ENCODE measurements at places on chromosomes 6 and 20.
A peak's percentile ranks its signal among the peaks of the same experiment; 100 is the strongest.

DNA sequence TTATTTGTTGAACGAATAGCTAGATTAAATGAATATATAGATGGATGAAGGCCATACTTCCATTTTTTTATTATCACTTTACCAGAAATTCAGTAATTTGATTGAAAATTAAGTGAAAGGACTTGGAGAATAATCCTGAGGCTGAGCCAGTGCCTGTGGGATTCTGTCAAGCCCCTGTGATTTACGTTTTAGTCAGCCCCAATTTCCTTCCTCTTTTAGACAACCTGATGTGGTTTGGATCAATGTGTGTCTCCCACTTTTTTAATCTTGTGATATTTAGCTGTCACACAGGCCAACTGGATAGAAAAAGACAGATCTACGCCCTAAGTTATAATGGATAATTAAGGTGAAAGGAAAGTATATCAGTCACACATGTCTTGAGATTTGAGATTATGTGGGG is 188.8 kb downstream of the EDN1 start:
- DNase-seq: no peak

DNA sequence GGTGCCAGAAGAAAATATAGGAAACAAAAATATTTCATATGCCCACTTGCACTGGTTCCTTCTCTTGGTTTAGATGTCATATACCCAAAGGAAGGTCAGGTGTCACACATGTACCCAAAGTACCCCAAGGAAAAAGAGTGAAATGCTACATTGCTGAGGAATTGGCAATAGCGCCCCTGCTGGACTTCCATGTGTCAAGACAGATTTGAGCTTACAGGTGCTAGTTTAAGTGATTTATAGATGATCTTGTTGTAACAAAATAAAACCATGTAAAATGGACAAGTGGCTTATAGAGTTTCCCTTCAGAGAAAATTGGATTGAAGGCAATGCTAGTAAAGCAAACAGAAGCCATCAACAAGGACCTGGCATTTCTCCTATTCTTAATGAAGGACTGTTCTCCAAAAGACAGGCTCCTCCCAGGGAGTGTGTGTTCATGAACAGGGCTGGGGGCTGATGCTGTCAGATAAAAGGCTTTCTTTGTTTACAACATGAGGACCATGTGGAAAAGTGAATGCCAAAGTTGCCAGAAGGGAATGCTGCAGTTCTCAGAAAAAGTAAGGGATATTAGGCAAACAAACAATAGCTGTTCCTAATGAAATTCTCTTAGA is 64.3 kb upstream of the PAK5 start:
- DNase-seq: peak; percentile 6

- no peak for DNase-seq
These were observed 302.7 kb upstream of the PRDM1 start for GRCh38 chr6:105783333-105783935.

DNA sequence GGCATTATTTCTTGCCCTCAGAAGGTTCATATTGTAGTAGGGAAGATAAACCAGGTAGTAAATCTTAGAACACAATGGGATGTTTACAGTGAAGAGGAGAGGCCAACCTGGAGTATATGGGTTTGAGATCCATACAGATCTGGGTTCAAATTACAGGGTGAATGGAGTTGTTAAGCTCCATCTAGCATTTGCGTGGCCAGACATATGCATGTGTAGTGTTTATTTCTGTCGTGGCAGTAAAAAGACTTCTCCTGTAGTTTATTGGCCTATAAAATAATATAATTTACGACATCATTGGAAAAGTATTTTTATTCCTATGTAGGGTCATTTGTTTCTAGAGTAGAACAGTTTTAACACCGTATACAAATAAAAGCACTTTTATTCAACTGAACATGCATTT is 25.2 kb upstream of the TULP4 start:
- DNase-seq: no peak

- no peak for DNase-seq
These were observed 170.6 kb upstream of the EYA4 start for GRCh38 chr6:133070410-133071043.

DNA sequence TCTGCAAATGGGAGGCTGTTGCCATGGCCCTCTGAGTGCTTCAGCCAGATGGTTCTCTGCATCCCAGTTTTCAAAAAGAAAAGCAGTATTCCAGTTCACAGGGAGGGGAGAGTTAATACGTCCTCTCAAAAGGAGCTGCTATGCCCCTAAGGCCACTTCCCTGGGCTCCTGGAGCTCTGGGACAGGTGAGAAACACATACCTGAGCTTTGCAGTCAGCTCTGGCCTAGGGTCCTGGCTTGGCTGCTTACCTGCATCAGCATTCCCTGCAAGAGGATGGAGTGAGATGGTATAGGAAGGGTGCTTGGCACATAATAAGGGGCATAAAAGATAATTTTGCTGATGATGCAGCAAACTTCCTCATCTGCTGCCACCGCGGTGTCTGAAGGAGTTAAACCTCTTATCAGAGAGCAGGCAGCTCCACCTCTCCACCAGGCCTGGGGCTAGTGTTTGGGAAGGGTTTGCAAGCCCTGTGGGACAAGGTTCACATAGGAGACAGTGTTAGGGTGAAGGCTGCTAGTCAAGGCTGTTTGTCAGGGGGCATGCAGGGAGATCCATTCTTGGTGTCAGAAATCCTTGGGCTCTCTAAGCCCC is 62.7 kb downstream of the SLC24A3 start:
- DNase-seq: no peak

DNA sequence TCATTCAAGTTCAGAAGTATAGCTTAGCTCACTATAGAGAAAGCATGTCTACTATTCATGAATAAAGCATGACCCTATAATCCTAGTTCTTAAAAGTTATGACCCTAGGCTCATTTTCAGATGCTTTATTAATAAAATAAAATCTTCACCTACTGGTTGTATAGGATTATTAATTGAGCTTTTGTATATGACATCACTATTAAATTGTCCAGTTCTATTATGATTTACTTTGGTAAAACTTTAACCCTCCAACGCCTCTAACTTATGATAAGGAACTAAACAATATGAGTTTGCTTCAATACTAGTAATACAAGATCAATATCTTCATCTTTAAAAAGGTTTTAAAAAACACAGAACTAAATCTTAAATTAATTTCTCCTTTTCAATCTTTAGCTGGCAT is 263.4 kb upstream of the THEMIS start:
- no peak for DNase-seq

DNA sequence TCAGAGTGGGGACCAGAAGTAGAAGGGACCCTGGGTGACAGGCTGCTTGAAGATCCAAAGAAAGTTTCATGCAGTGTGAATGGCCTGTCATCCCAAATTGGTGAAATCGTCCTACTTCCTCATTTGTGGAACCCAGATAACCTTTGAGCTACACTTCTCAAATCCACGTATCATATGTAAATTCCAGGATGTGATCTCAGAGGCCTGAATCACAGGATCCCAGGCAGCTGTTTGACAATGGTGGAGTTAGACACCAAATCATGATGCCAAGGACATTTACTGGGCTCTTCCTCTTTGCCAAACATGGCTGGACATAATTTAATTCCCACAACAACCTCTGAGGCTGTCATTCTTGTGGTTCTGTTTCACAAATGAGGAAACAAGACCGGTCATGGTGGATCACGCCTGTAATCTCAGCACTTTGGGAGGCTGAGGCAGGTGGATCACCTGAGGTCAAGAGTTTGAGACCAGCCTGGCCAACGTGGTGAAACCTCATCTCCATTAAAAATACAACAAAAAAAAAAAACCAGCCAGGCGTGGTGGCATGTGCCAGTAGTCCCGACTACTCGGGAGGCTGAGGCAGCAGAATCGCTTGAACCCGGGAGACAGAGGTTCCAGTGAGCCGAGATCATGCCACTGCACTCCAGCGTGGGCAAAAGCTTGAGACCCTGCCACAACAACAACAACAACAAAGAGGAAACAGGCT is 39.9 kb upstream of the TTPAL start:
- DNase-seq: no peak

DNA sequence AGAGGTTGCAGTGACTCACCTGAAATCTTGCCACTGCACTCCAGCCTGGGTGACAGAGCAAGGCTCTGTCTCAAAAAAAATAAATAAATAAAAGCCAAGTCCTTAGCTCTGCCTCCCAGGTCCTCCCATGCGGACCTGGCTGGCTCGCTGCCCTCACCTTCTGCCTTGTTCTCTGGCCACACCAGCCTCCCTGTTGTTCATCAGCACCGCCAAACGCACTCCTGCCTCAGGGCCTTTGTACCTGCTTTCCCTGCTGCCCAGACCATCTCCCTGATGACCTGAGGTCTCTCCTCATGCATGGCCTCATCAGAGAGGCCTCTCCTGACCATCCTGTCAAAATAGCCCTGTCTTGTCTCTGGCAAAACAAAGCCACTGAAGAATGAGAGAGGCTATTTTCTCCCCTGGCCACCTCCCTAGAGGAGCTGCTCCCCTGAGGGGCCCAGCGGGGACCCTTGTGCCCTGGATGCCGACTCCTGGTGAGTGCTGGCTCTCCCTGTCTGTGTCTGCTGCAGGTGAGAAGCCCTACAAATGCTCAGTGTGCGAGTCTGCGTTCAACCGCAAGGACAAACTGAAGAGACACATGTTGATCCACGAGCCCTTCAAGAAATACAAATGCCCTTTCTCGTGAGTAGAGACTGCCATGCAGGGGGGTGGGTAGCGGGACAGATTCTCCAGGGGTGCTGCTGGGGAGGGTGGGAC is 22.6 kb upstream of the CHMP4B start:
- DNase-seq: no peak

DNA sequence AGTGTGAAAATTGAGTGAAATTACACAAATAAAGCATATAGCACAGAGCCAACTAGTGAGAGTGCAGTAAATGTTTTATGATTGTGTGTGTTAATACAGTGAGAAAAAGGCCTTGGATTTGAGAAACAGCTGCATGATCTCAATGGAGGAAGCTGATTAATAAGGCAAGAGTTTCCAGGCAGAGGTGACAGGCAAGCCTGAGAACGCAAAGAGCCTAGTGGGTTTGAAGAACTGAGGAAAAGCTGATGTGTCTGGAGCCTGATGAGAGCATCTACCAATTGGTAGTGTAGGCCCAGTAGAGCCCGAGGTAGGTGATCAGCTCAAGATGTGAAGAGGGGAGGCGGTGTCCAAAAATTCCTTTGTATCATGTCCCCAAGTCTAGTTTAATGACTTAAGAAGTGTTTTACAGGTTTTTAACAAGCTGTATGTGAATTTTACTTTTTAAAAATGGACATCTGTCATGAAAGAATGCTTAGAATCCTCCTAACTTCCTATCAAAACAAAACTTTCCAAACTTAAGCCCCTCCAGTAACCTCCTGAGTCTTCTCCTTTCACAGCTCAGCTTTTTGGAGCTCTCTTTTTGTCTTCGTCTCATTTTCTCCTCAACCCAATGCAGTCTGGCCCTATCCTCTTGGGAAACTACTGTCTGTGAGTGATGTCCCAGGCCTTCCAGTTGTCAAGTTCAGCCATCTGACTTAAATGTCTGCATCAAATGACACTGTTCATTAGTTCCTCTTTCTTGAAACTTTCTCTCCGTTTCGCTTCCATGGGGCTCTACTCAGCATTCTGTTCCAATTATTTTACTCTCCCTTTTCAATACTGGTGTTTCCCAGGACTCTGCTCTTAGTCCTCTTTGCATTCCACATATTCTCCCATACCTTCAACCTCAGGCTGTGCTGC is 1.2 kb downstream of the CDC40 start:
- DNase-seq: peak; percentile 46

DNA sequence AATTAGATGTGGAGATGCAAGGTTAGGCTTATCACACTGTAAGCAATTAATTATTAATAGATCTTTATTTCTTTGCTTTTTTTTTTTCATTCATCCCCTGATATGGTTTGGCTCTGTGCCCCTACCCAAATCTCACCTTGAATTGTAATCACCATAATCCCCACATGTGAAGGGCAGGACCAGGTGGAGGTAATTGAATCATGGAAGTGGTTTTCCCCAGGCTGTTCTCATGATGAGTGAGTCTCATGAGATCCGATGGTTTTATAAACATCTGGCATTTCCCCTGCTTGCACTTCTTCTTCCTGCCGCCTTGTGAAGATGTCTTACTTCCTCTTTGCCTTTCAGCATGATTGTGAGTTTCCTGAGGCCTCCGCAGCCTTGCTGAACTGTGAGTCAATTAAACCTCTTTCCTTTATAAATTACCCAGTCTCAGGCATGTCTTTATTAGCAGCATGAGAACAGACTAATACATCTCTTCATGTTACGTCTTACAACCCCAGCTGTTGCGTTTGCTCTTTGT is 333.8 kb downstream of the CDH26 start:
- no peak for DNase-seq

- DNase-seq: no peak
These were observed 25.3 kb downstream of the NOL4L start for GRCh38 chr20:32559753-32560380.

GRCh38 chr20:43506238-43506637 is 1.3 kb upstream of the L3MBTL1 start:
- no peak for DNase-seq

GRCh38 chr6:168103050-168103830 is 24.2 kb upstream of the FRMD1 start:
- no peak for DNase-seq

GRCh38 chr6:53701333-53702218 is 36.0 kb upstream of the KLHL31 start:
- DNase-seq: no peak

DNA sequence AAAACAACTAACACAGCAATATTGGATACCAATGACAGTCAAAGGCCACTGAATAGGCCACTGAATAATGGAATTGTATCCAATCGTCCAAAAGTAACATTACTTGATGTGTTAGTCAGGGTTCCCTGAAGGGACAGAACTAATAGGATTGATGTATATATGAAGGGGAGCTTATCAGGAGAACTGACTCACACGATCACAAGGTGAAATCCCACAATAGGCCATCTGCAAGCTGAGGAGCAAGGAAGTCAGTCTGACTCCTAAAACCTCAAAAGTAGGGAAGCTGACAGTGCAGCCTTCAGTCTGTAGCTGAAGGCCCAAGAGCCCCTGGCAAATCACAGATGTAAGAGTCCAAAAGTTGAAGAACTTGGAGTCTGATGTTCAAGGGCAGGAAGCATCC is 571.4 kb downstream of the PRKN start:
- no peak for DNase-seq

DNA sequence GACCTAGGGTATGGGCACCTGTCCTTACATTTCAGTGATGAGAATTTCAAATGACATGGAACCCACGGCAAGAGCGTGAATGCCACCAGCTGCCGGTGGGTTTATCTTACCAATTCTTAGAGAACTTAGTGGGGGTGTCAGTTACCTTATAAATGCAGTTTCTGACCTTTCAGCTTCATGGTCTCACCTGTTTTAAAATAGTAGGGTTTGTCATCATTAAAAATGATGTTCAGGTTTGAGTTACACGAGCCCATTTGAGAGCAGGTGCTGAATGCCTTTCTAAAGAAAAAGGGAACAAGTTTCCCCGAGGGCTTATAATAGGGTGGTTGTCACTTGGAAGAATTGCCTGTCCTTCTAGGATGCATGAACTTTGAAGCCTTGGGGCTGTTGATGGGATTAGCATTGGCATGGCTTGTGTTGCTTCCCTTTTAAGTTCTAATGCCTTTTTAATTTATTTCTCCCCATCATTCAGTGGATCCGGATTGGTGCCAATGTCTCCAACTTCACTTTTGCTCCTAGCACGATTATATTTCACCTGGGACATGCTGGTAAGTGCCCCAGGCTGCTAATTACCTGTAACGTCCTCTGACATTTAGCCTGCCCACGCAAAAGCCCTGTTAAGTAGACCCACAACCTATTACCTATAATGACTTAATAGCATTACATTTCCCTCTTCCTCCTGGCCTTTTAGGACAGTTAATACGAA is 27.9 kb downstream of the GHRH start:
- no peak for DNase-seq

Data from germinal center (tissue), 1 donor.